ENCODE measurements at places on chromosomes 1 and 21.

DNA sequence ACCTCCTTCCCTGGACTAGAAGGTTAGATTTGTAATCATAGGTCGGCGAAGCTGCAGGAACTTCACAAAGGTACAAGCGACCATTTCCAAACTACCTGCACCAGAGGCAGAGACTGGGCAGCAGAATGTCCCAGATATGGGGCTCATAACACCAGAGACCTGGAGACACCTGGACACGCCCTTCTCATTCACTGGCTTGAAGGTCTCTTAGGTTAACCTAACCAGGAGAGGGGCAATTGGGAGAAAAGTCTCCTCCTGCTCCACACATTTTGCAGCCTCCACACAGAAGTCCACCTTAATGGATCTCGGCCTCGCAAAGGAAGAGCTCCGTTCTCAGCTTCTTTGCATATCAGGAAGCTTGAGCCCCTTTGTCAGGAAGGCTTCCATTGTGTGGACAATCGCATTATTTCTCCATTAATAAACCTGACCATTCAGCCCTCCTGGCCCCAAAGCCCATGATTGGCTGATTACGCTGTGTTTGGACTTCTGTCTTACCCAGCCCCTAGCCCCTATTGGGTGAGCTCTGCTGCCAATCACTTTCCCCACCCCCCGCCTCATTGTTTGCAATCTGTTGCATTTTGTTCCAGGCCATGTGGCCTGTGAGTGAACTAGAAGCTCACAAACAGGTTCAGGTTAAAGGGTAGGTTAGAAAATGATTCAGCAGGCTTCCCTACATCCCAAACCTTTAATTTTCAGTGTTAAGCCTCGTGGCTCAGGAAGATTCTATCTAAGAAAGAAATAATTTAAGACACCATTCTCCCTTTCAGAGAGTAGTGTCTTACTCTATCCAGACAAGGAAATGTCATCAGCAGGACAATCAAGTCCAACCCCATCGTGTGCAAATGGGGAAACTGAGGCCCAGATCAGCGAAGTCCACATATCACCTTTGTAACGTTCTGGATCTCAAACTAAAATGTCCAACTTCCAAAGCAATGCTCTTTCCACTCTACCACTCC lies 2.8 kb downstream of the MYCL start:
- no peak for DNase-seq

DNA sequence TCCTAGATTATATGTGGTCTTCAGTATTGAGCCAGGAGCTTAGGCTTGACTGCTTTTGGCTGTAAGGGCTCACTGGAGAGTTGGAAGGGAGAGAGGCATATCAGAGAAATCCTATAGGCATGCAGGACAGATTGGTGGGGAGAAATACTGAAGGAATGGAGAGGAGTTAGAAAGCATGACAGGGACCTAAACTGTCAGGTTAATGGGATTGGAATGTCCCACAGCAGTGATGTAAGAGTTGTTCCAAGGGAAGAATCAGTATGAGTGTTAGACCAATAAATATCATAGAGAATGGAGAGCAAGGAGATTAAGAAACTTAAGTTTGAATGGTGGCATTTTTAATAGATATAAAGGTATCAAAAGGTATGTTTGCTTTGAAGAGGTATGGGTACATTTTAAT lies 39.7 kb downstream of the SLC35A3 start:
- DNase-seq: no peak

GRCh38 chr1:155307247-155307740 lies 1.4 kb upstream of the FDPS start:
- no peak for DNase-seq

DNA sequence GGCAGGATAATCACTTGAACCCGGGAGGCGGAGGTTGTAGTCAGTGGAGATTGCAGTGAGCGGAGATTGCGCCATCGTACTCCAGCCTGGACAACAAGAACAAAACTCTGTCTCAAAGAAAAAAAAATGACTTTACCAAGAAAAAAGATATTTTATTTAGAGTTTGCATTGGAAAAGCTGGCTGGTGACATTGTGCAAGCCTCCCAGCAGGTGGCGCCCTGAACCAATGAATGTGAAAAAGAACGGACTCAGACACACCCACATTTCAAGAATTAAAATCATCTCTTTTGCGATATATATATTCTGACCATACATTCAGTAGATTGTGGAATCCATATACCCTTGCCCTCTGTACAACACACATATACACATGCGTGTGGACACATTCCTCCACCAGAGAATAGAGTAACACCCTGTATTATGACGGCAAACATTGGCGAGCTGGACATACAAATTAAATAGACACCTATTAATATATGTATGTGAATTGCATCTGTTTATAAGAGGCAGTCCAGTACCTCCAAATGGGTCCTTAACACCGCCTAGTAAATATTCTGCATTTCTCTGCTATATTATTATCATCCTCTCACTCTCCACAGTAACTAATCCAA lies 39.0 kb upstream of the CADM3 start:
- peak; percentile 73 for DNase-seq

DNA sequence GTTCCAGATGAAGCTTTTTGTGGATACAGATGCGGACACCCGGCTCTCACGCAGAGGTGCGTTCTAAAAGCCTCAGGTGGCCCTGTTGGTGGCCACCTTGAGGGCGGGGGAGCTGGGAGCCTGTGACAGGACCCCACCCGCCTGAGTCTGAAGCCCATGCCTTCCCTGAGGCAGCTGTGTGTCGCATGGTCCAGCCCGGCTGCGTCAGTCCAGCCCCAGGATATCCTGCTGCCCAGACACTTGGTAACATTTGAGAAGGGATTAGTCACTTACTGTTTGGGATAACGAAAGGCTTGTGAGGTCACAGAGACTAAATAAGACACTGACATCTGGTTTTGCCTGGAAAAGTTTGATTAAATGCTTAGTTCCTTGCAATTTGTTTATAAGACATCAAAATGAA lies 68.9 kb downstream of the UCK2 start:
- DNase-seq: no peak

- DNase-seq: no peak
These were observed 8.1 kb upstream of the CENPL start for GRCh38 chr1:173832748-173833147.

DNA sequence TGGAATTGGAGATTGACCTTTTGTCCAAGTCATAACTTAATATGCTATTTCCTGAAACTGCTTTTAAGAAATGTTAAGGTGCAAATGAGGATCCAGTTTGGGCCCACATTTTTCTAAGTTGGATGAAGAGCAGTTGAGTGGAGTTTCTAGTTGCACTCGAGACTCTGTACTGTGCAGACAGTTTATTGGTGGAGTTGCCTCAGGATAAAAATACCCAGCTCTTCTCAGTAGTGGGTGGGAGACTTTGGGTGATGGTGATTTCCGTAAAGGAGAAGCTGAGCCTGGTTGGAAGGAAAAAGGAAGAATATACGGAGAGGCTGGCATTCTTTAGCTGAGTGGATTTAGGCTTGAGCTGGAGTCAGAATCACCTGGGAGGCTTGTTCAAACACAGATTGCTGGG lies 49.9 kb downstream of the CAMTA1 start:
- DNase-seq: no peak

DNA sequence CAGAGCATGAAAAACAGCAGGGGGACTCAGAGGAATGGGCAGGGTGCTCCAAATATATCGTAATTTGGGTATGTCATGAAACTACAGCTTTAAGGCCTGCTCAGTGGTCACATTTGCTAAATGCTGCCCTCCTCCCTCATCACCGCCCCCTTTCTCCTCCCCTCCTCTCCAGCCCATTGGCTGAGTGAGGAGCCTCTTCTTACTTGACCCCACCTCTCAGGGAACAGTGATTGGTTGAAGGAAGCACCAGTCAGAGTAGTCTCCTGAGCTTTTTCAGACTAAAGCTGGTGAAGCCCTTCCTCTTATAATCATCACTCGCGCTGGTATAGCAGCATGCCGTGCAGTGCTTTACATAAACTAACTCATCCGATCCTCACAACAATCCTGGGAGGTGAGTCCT lies 10.0 kb upstream of the TTC39A start:
- no peak for DNase-seq
